Aorta (tissue), 5 donors: ENCODE measurements at places on chromosomes 11 and 22.

- DNase-seq, result peak; percentile 51
Measured at GRCh38 chr11:128290106-128290840, 297.1 kb downstream of the ETS1 start.

GRCh38 chr22:39655004-39655579 lies 84.5 kb downstream of the CACNA1I start:
- no peak for DNase-seq

GRCh38 chr11:69923196-69923595 lies 104.0 kb upstream of the FGF3 start:
- DNase-seq, result peak; percentile 29

GRCh38 chr11:117315285-117316196 lies 515 bp downstream of the BACE1 start:
- no peak for DNase-seq

DNA sequence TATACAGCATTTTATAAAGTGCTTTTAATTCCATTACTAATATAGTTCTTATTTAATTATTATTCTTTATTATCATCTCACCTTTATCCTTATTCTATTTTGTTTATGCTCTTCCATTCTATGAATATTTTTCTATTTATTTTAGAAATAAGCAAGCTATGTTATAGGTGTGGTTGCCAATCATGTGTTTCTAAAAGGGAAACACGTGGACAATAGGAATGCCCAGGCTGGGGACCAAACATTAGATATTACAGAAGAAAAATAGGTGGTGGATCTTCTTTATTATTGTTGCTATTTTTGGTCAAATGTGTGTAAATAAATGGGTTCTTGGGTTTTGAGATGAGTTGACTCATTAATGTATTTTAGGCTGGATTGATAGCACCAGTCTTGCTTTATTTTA lies 438.3 kb downstream of the RAB38 start:
- no peak for DNase-seq

DNA sequence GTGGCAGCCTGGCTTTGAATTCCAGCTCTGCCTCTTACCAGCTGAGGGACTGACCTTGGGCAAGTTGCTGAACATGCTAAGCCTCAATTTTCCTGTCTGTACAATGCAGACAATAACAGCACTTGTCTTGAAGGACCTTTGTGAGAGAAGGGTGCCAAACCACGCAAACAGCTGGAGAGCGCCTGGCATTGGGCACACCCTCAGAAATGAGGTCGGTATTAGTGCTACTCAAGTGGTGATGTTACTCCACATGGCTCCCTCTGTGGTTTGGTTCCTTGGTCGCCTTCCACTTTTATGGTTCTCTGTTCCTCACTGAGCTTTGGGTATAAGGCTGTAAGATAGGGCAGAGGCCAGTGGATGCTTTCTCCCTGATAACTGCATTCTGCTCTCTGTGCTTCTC lies 8.2 kb downstream of the UBASH3B start:
- no peak for DNase-seq

DNA sequence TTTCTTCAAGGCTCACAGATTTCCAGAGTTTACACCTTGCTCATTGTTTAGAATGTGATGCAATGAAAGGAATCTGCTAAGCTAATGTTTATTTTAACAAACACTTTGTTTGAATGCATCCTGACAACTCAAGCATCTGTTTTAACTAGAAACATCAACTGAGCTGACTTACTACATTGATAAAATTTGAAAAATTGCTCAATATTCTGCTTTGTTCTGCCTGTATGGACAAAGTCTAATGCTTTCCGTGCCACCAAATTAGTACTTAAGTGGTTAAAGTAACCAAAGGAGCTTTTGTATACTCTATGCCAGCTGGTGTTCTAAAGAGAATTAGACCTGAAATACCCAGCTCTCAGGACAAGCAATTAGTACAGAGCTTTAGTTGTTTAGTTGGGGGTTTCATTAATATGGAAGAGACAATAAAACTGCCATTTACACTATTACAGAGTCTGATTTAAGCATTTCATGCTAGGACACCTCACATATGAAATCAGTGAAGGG lies 105.2 kb downstream of the MAML2 start:
- no peak for DNase-seq

- DNase-seq, result no peak
Measured at GRCh38 chr11:120651836-120652235, 140.3 kb downstream of the GRIK4 start.

DNA sequence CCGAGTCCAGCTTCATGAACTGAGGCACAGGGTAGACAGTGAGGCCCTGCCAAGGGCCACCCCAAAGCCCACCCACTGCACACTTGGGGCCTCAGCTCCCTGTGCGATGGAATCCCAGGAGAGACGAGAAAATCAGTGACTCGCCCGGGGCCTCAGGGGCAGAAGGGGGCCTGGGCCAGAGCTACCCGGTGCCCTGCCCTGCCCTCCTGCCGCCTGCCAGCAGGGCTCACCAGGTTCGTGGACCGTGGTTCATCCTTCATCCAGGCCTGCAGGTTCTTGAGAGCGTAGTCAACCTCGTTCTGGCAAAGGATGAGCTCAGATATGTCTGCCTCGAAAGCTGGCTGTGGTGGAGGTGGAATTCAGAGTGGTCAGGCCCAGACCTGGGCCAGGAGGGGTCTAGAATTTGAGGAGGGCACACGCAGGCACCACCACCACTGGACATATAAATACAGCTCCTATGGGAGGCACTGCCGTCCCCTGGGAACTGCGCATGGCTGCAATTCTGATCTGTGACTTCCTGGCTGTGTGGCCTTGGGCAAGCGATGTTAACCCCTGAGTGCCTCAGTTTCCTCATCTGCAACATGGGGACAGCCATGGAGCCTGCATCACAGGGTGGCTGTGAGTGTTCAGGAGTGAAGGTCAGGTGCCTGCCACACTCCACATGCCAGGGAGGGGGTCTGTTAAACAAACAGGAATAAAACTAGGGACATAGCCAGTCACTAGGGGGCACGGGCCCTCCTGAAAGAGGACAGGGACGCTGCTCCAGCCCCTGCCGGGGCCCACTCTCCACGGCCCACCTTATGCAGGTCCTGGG lies 7.5 kb downstream of the ALDH3B2 start:
- DNase-seq, result no peak

DNA sequence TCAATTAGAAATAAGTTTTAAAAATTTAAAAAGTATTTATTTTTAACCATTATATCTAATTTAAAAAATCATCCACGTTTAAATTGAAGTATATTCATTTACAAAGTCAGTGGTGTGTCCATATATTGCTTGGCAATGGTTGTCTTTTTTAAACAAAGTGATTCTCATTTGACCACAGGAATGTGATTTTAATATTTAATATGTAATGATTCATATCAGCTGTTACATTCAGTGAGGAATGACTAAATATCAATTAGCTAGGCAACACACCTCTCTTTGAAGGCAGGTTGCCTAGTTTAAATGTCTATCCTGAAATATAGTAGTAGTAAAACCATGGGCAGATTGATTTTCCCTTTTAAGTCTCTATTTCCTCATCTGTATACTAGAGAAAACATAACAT lies 392.2 kb upstream of the CCDC179 start:
- no peak for DNase-seq

GRCh38 chr11:116513894-116514293 lies 258.9 kb downstream of the BUD13 start:
- no peak for DNase-seq

DNA sequence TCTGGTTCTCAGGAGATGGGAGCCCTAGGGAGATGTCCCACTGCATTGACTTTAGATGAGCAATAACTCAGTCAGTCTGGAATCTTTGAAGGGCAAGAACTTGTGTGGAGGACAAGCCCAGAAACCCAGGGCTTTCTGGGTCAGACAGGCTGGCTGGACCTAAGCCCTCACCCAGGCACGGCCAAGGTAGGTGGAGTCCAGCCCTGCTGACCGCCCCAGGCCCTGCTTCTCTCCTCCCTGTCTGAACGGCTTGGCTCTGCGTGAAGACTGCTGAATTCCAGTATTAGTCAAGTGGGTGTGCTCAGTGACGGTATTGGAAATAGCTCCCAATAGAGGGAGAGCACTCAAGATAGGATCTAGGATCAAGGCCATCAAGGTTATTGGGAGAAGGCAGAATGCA lies 6.1 kb downstream of the CXCR5 start:
- DNase-seq, result peak; percentile 93

DNA sequence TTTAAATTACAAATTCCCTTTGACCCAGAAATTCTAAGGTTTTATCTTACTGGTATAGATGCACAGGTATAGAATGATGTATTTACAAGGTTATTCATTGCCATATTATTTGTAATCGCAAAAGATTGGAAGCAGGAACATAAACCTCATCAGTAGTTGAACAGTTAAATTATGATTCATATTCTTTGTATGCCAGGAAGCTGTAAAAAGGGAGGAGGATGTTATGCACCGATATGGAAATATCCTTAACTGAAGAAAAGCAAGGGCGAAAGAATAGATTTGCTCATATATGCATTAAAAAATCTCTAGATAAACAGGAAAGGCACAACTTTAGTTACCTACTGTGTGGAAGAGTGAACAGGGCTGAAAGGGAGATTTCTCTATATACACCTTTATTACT lies 36.7 kb downstream of the PPFIA1 start:
- no peak for DNase-seq

DNA sequence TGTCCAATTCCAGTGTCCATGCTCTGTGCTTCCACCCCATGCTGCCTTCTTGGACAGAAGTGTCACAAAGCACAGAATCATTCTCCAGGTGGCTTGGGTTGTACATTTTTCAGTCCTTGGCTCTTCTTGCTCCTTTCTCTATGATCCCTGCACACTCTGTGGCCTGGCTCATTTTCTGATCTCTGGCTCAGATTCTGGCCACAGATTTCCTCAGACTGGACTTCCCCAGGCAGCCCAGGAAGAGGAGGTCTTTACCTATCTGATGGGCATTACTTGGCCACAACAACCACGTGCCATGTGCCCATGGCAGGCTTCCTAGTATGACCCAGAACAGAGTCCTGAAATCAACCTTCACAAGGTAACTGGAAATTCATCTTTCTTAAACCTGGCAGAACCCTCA lies 27.2 kb downstream of the SYTL2 start:
- DNase-seq, result no peak

DNA sequence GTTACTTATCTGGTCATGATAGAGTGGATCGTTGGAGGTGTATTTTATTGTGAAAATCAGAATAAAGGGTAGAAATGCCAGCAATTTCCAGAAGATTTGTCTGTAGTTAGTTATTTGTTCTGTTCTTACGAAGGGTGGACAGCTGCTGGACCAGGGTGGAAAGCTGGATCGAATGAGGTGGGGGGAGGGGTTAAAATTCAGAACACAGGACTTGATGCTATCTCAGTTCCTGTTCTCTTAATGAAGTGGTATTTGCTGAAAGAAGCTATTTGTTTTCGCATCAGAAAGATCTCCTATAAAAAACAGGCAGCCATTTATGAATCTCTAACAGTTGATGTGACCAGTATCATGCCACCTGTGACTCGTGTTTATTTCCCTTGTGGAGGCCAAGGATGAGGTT lies 556.2 kb downstream of the OPCML start:
- no peak for DNase-seq

GRCh38 chr11:2535673-2536439 lies 91.0 kb downstream of the KCNQ1 start:
- peak; percentile 68 for DNase-seq

DNA sequence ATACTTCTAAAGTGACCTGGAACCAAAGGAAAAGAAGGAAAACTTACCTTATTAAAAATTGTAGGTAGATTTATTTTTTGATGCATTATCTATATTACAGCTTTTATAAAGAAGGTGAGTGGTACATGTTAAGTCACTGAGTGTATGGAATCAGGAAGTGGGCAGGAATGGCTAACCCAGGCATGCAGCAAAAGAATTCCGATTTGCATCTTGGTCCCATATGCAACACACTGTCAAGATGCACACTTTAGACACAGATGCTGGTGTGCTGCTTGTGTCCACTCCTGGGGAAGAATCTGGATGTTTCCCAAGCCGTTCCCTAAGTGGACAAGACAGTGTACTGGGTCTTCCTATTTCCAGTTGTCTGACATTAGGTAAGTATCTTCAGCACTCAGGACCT lies 99.9 kb upstream of the SORL1-AS1 start:
- no peak for DNase-seq

DNA sequence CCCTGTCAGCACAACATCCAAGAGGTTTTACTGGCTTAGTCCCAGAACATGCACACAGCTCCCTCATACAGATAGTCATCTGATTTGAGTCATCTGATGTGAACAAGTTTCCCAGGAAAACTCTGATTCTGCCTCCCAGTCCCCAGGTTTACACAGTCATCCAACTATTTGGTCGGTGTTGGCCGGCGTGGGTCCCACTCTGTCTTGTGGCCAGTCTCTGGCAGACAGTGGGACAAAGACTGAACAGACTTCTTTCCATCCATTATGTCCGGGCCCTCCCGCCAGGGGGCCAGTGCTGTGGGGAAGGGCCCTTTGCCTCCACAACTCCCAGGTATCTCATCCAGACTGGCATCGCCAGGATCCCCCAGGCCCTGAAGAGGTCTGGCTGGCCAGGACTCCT lies 60.0 kb downstream of the BTG4 start:
- no peak for DNase-seq

DNA sequence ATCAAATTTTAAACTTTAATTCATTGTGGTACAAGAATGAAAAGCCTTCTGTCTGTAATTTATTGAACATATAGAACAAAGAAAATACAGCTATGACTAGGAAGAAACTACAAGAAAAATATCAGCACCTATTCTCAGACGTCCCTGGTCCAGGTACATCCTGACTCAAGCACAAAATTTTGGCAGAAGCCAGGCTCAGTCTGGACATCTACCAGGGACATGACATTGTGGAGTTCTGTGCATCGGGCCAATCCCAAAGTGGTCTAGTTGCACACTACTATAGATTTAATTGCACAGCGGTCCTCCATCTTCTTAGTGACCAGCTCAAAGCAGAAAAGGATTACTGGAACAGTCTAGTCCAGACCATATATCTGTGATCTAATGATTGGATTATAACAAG lies 15.7 kb upstream of the CD59 start:
- no peak for DNase-seq

GRCh38 chr11:88597387-88597786 lies 259.9 kb upstream of the CTSC start:
- DNase-seq, result no peak

DNA sequence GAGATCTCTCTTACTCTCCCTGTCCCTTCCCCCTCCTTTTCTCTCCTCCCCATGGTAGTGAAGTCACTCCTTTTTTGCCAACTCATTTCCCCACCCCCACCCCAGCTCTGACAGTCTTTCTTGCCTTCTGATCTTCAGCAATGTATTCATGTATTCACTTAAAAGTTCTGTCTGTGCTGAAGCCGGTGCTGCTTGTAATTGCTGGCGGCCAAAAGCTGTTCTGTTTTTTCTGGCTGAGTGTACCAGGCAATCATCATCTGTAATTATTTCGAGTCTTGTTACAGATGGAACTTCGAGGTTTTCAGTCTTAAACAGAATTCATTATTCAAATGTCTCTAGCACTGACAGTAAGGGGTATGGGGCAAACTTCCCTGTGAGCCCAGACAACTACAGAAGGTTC lies 99.5 kb downstream of the SPATA19 start:
- no peak for DNase-seq

GRCh38 chr11:103920933-103921332 lies 115.5 kb upstream of the DDI1 start:
- DNase-seq, result no peak
